ENCODE measurements at places on chromosomes 6 and 20. TPM values are rescaled to one million over a fixed set of nuclear protein-coding genes. Genes with fewer than 3 reads are reported as not detected.

HLA-DRA gene
- polyA plus RNA-seq: 153 TPM

HEY2 gene
- polyA plus RNA-seq: 0.34 TPM

SLC26A8 gene
- polyA plus RNA-seq: not detected

DEFB124 gene
- not detected for polyA plus RNA-seq

MAFB gene
- not detected for polyA plus RNA-seq

DDX43 gene
- polyA plus RNA-seq: 3.6 TPM

CCN2 gene
- polyA plus RNA-seq: not detected

SHLD1 gene
- polyA plus RNA-seq: 27.7 TPM

GSTA4 gene
- polyA plus RNA-seq: 1.1 TPM

PAK1IP1 gene
- 14.4 TPM for polyA plus RNA-seq

TGM2 gene
- polyA plus RNA-seq: not detected

ABRACL gene
- 160 TPM for polyA plus RNA-seq

FKBP1C gene
- not detected for polyA plus RNA-seq

SCGN gene
- not detected for polyA plus RNA-seq

HS3ST5 gene
- polyA plus RNA-seq: not detected

RFX6 gene
- polyA plus RNA-seq: not detected

C6orf52 gene
- 2.6 TPM for polyA plus RNA-seq

CCR6 gene
- polyA plus RNA-seq: 67.5 TPM

ANKRD66 gene
- not detected for polyA plus RNA-seq

GPLD1 gene
- 1.3 TPM for polyA plus RNA-seq

SPEF1 gene
- not detected for polyA plus RNA-seq

MDFI gene
- polyA plus RNA-seq: not detected

PRKN gene
- 2.5 TPM for polyA plus RNA-seq

EDN3 gene
- not detected for polyA plus RNA-seq

ACSS2 gene
- 14.1 TPM for polyA plus RNA-seq

TCP11 gene
- not detected for polyA plus RNA-seq

RIPOR3 gene
- polyA plus RNA-seq: 1.3 TPM

DDO gene
- polyA plus RNA-seq: not detected

RBPJL gene
- polyA plus RNA-seq: not detected

TOMM34 gene
- 13.8 TPM for polyA plus RNA-seq
